Dermis blood vessel endothelial cell (primary cell): ENCODE measurements at places on chromosomes 5 and 9. TPM values are rescaled to one million over a fixed set of nuclear protein-coding genes. Genes with fewer than 3 reads are reported as not detected.

DNA sequence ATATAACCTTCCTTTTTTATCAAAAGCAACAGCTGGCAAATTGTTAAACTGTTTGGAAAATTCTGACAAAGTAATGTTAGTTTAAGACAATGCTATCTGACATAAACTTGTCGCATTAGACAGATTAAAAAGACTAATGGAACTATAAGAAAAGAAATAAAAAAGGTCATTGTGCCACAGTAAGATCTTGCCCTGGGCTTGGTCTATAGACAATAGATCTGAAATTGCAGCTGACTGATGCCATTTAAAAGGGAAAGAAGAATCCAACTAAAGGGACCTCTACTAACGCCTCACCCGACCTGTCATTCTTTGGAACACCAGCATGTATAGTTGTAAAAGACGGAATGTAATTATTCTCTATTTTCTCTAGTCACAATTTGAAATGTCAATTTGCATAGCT lies 644.4 kb upstream of the GRAMD2B start:
- DNase-seq, result no peak

- DNase-seq, result no peak
Observed at GRCh38 chr9:88233091-88233490, 94.8 kb upstream of the SPATA31C2 start.

GRCh38 chr9:33489066-33489465 lies 15.3 kb upstream of the NOL6 start:
- DNase-seq, result no peak

Gene CDC25C
- total RNA-seq, result 2.4 and 11.3 TPM in 2 replicates

GRCh38 chr5:109218818-109219217 lies 191.0 kb downstream of the PJA2 start:
- DNase-seq, result peak; percentile 2

Gene EGFLAM
- 0.09 and 0.85 TPM in 2 replicates for total RNA-seq

- DNase-seq, result no peak
Observed at GRCh38 chr9:105313238-105313637, 68.8 kb downstream of the SLC44A1 start.

Gene TXNDC8
- total RNA-seq, result not detected in 2 replicates

DNA sequence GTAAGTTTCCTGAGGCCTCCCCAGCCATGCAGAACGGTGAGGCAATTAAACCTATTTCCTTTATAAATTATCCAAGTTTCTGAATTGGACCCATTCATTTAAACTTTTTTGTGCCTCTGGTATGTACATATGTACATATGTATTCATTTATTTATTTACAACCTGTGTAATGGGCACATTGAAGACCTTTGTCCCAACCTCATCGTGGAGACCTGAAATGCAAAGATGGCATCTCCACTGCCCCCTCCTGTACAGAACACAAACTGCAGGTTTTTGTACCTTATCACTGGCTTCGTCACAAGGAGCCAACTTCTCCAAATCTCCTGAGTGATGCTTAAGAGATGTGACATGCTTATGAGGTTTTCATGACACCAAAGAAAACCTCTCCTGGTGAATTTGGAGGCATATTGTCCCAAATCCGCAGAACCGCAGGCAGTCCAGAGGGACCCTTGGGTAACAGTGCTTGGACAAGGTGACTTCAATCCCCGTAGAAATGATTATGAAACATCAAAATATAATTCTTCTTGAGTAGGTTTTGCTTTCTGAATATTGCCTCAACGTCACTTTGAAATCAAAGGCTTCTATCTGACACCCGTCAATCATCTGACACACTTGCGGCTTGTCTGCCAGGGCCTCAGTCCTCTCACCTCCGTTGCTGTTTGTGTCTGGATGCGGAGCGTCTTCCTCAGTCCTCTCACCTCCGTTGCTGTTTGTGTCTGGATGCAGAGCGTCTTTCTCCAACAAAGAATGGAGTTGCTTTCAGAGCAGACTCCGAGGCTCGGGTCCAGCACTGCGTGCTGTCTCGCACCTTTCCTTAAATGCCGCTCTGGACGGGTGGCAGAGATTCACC lies 135.0 kb upstream of the IRX4 start:
- DNase-seq, result peak; percentile 60

GRCh38 chr5:132421462-132421861 lies 52.0 kb downstream of the SLC22A5 start:
- no peak for DNase-seq
